ENCODE measurements at places on chromosomes 6 and 20.

GRCh38 chr6:137762168-137763090, 104.6 kb upstream of the TNFAIP3 start:
- DNase-seq, result no peak

DNA sequence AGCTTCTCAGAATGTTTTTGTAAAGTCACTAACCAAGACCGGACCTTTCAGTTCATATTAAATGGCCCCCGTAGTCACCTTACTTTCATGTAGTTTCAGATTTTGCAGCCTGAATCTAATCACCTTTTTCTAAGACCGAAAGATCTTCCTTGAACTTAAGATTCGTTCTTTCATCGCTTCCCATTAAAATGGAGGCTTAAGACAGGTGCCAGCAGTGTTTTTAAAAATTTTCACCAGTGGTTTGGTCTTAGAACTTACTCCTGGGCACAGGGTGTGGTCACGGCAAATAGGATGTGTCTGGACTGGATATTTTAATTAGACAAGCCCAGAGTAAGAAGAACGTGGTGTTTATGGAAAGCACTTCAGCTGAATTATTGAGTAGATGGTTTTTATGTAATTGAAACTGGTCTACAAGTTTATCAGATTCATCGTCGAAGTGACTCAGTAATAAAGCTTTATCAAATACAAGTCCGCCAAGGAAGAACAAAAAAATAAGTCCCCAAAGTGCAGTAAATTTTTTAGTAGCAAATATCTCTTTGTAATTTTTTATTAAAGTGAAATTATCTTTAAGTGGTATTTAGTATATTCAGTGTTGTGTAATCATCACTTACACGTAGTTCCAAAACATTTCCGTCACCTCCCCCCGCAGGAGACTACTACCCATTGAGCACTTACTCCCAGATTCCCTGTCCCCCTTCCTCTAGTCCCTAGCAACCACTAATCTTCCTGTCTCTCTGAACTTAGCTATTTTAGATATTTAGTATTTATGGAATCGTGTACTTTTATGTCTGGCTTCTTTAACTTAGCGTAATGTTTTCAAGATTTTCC, 868 bp downstream of the SRSF3 start:
- DNase-seq, result no peak

GRCh38 chr6:41720262-41720620, 15.2 kb downstream of the TFEB start:
- no peak for DNase-seq

- DNase-seq, result no peak
These were observed 165.3 kb downstream of the SOBP start for GRCh38 chr6:107655245-107655644.

DNA sequence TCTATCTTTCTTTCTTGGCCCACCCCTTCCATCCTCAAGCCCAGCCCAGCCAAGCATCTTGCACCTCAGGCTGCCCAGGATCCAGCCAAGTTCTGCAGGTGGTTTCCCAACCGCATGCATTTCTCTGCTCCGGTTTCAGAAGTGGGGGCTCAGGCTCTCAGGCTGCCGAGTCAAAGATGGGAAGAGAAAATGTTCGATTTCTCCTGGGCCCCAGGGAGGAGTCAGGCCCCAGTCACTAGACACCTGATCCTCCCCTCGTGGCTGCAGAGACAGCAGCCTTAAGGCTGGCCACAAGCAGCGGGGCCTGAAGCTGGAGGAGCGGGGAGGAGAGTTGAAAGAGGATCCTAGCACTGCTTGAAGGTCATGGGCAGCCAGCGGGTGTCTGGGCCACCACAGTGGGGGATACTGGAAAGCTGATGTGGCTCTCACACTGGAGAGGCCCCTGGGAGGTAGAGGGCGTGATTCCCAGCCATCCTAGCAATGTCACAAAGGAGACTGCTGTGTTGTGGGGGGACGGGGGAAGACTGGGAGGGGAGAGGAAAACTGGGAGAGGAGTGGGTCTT, 42.2 kb upstream of the ZFAND3 start:
- no peak for DNase-seq

DNA sequence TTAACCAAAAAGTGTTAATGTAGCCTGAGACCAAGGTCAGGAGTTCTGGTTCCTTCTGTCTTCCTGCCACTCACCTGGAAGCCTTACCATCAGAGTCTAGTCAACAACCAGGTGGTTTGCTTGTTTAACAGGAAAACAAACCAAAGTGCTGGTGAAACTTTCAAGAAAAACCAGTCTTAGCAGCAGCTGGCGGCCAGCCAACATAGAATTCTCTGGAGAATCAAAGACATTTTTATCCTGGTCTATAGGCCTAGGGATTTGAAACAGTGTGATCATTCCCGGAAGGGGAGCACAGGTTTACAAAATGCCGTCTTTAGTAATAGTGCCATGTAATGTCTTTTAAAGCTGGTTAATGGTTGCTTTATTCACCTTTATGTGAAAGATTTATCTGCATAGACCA, 146.6 kb upstream of the AKIRIN2 start:
- no peak for DNase-seq

DNA sequence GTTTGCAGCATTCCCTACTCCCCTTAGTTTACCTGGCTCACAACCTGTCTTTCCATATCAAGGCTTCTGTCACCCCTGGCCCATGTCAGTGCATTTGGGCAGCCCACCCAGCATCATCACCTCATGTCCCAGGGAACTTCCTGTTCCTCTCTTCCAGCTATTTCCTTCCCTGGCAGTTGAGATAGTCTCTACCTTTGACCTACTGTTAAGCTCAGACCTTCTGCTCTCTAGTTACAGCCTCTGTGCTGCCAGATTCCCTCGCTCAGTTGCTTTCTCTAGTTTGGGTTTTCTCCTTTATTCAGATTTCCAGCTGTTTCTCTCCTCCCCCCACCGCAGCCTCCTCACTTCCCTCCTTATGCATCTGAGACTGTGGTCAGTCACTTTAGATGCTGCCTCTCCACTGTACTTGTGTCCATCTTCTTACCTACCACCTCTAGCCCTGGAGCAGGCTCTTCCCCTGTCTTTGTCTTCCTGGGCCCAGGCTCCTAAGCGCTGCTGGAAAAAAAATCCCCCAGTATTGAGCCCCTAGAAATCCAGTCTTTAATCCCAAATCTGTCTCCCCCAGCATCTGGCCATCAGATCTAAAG, 16.3 kb downstream of the PTPN1 start:
- no peak for DNase-seq

DNA sequence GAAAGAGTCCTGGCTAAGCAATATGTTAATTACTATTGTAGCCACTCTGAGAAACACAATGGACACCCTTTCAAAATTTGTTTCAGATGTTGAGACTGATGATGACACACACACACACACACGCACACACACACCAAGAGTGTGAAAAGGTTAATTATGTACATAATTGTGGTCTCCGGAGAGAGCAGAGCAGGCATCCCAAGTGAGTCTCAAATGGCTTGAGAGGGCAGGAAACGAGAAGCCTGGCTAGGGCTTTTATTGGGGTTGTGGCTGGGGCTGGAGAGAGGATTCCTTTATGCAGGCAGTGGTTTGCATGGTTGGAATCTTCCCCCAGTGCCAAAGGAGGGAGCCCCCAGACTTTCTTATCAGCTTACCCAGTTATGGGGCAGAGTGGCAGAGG, 38.2 kb upstream of the NKX2-4 start:
- no peak for DNase-seq

DNA sequence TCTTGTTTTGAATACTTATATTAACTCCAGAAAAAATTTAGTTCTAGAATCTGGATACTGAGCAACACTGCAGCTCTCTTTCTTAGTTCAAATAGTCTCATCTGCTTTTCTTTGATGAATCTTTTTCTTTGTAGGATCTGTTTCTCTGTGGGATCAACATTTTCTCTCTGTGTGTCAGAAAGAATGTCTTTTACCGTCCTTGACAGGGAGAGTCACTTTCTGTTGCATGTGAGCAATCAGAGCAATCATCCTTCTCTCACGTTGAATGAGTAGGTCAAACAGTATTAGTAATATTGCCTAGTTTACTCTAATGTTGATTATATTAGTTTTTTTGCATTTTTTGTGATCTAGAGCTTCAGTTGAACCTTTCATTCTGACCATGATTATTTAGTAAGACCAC, 130.9 kb downstream of the TRMT11 start:
- DNase-seq, result no peak

DNA sequence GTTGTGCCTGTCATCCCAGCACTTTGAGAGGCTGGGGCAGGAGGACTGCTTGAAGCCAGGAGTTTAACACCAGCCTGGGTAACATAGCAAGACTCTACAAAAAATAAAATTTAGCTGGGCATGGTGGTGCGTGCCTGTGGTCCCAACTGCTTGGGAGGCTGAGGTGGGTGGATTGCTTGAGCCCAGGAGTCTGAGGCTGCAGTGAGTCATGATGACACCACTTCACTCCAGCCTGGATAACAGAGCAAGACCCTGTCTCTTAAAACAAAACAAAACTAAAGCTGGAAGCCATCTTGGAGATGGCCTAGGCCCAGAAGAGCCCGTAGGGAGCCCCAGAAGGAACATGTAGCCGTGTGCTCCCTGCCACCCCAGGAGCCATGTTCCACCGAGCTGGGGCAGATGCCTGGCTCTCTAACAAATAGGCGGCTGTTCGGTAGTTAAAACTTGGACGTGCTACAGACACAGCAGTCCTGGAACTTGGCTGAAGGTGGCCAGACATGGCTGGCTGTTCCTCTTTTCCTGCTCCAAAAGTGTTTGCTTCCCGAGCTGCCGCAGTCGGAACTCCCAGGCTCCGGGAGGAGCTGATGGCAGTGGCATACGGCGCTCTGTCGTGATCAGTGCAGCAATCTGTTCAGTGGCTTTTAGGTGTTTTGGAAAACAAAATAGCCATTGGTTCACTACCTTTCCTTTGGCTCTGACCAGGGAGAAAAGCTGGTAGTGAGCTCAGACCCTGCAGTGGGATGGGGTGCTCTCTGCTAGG, 37.0 kb downstream of the DYNLT1 start:
- no peak for DNase-seq

GRCh38 chr6:47098570-47098993, 56.5 kb upstream of the ADGRF1 start:
- DNase-seq, result no peak

DNA sequence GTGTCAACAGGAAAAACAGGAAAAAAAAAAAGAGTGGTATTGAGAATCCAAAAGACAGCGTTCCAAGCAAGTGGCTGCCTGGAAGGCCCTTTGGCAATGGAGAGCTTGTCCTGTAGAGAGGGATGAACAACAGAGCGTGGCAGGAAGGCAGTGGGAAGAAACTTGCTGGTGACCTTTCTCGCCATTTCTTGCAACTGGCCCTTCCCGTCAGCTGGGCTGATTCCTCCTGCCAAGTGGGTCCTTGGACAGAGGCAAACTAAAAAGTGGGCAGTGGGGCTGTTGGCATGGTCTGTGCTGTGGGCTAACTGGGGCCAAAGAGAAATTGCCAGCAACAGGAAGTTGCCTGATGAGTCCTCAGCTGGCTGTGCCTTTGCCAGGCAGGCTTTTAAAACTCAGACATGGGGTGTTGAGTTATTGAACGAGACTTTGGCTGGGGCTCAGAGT, 43.9 kb upstream of the CLDN20 start:
- no peak for DNase-seq

- no peak for DNase-seq
These were observed 20.0 kb downstream of the MAPK13 start for GRCh38 chr6:36150283-36150682.

DNA sequence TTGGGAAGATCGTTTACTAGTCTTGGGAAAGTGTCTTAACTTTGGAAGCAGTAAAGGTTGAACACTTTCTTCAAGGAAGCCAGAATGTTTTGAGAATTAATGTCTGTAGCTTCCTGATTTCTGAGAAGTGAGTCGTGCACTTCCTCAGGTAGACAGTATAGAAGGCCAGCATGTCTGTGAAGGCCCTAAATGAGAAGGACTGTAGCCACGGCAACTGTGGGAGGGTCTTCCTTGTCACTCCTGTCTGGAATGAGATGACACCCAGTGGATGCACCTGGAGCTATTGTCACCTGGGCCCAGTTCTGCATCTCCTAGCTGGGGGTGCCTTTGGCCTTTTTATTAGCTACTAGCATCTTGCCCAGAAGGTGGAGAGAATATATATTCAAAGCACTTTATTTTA, 8.8 kb downstream of the STX16 start:
- DNase-seq, result no peak

GRCh38 chr20:44720997-44721784, 6.0 kb downstream of the CCN5 start:
- no peak for DNase-seq

- no peak for DNase-seq
These were observed 63.7 kb downstream of the RBL1 start for GRCh38 chr20:37032077-37032476.

- DNase-seq, result no peak
These were observed 230.9 kb downstream of the FOXC1 start for GRCh38 chr6:1840491-1841121.

DNA sequence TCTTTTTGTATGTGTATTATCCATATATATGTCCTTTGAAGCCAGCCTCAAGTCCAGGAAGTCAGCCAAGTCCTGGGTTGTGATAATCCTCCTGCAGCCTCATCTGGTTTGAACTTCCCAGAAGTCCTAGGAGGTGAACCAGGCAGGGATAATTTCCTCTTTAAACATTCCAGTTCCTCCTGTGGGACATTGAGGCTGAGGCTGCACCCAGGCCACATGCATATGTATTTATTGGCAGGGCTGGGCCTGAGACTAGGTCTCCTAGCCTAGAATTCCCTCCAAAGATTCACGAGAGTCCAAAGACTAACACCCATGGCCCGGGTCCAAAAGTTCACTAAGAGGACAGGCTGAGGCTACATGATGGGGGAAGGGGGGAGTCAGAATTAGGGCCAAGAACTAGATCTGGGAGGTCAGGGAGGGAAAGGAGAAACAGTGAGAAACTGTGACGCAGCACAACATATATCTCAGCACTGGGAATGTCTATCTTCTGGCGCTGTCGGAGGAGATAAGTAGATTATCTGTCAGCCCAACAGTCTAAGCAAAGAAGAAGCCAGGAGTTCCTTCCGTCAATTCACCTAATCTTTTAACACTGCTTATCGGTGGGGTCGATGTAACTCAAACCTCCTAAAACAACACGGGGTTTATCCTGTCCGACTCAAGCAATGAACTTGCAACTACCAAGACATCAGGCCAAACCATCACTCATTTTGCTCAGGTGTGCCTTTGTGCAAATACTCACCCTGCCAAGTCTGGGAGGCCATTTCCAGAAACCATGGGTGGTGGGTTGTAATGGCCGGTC, 43.3 kb downstream of the SNX5 start:
- no peak for DNase-seq

DNA sequence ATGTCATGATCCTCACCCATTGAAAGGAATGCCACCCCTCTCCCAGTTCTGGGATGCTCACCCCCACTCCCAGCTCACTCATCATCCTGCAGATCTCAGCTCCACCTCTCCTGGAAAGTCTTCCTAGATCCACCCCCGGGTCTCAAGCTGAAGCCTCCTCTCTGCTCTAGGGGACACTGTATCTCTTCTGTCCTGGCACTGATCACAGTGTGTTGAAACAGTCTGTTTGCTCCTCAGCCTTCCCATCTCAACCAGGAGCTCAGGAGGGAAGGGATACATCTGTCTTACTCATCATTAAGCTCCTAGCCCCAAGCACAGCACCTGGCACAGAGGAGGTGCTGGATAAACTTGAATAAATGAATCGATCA, 80.1 kb downstream of the MRPL14 start:
- DNase-seq, result no peak

DNA sequence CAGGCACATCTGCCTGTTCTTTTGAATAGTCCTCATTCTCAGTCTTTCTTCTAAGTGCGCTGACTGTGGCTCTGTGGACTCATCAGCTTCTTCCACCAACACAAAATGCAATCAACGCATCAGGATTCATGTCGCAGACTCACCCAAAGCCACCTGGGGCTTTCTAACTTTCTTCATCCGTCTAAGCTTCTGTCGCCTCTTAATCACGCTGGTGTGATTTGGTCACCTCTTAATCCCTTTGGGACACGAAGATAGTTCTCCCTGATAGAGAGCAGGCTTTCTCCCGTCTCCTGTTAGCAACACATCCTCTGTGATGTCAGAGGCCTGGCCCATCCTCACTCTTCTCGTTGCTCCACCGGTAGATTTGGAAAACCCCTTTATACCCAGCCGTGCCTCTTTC, 78.0 kb upstream of the FOXQ1 start:
- DNase-seq, result no peak
